CD4-positive, alpha-beta T cell treated with Interleukin-1 beta for 1 hour (primary cell): ENCODE measurements at places on chromosomes 12 and 14.

DNA sequence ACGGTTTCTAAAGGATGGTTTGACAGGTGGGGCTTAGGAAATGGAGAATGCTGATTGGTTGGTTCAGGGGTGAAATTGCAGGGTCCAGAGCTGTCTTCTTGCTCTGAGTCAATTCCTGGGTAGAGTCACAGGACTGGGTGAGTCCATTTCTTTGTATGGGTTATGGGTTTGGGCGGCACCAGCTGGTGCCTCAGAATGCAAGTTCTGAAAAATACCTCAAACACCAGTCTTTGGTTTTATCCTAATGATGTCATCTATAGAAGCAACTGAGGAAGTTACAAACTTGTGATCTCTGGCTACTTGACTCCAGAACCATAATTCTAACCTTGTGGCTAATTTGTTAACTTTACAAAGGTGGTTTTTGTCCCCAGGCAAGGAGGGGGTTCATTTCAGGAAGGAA, 47.6 kb upstream of the EIF5 start:
- DNase-seq: no peak

DNA sequence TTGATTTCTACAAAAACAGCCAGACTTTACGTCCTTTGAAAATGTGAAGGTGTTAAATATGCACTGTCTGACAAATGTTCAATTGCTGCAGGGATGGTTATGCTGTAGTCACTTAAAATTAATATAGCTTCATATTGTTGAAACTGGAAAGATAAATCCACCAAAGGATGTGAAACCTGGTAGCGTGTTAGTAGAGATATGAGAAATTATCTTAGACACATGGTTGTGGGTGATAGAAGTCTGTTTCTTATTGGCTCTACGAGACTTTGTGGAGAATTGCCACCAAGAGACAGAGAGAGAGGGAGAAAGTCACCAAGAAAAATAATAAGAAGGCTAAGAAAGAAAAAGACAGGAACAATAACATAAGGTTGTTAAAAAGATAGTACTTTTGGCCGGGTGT, 2.6 kb upstream of the CAPRIN2 start:
- no peak for DNase-seq

- DNase-seq: no peak
Measured at GRCh38 chr14:50985124-50985858, 41.0 kb upstream of the PYGL start.

DNA sequence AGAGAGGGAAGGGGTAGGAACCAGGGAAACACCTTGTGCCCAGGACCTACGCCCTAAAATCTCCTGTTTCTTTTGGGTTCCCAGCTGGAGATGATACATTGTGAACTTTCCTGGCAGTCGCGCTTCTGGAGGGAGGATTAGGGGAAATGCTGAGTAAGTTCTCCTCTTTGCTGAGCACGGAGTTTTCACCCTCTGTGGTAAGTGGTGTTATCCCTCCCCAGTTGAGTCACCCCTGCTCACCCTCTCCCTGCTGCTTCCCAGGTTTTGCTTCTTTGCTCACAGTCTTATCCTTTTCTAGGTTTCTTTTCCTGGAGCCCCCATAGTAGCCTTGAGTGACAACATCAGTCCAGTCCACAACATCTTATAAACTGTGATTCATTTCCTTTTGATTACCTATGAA, 789.1 kb downstream of the TMEM121 start:
- no peak for DNase-seq

DNA sequence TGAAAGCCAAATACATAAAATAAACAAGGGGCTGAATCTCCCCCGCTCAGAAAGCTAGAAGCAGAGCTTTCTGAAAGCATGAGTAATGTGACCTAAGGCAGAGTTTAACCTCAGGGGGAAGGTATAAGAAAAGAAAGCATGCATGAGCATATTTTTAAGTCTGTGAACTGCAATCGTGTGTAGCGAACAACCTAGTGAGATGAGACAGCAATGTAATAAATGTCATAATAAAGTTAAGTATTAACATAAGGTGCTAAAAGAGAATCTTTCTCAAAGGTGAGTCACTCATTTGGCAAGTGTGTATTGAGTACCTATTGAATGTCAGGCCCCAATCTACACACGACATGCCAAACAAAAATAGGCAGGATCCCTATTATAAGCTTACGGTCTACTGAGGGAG, 14.2 kb upstream of the WDR20 start:
- DNase-seq: no peak

GRCh38 chr14:28778138-28779117, 11.8 kb downstream of the FOXG1 start:
- no peak for DNase-seq

DNA sequence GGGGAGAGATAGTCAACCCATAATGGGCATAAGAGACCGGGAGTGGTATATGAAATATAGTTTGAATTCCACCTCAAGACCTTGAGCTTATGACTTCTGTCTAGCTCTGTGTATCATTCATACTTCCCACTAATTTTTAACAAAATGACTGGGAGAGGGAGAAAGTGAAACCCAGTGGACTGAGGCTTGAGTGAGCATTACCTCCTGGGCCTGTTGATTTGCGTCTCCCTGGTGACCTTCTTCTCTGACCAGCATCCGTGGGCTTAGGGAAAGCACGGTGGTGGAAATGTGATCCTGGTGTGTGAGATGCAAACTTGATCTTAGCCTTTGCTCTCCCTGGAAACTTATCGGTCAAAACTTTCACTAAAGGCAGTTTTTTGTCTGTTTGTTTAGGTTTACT, 207.9 kb upstream of the BCL2L14 start:
- DNase-seq: no peak

GRCh38 chr14:55731881-55732498, 152.0 kb downstream of the KTN1 start:
- peak; percentile 56 for DNase-seq

- peak; percentile 22 for DNase-seq
Measured at GRCh38 chr14:61388173-61388975, 67.0 kb downstream of the PRKCH start.

GRCh38 chr14:31529053-31529452, 32.2 kb upstream of the NUBPL start:
- DNase-seq: no peak

DNA sequence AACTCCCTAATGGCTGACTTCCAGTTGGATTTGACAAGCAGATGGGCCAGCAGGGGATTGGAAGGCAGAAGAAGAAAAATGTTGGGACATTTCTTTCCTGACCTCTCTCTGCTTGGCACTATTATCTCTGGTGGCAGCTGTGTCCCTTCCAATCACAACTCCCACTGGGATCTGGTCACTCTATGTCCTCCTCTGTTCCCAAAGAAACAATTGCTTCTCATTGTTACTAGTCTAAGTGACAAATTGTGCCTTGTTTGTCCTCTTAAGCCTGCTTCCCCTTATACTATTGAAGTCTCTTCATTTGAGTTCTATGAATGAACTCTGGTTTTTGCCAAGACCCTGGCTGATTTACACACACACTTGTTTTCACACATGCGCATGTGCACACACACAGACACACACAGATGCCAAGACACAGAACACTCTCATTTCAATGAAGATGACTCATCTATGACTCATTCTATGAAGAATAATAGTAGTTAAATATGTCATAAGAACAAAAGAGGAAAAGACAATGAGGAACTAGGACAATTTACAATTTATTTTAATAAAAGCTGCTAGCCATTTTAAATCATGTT, 83.0 kb upstream of the FAR2 start:
- DNase-seq: no peak

- DNase-seq: no peak
Measured at GRCh38 chr14:50631408-50631821, 36.7 kb downstream of the SAV1 start.

- no peak for DNase-seq
Measured at GRCh38 chr12:81231574-81232368, 153.9 kb downstream of the ACSS3 start.

- DNase-seq: no peak
Measured at GRCh38 chr14:96309896-96310330, 53.2 kb downstream of the ATG2B start.

- no peak for DNase-seq
Measured at GRCh38 chr12:14982562-14982961, 9.7 kb downstream of the PDE6H start.

DNA sequence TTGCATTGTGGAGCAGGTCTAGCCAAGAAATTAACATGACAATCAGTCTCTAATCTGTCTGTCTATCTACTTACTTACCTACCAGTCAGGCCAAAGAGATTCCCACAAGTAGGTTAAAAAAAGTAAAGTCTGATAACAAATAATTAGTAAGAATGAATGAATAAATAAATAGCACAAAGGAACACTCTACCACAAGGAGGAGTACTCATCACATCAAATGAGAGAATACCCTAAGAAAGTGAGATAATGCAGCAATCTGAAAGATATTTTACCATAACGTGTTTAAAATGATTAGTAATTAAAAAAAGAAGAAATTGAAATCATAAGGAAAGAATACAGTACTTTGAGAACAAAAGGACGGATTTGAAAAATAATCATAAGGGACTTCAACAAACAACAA, 187.2 kb downstream of the SYNE2 start:
- DNase-seq: no peak

GRCh38 chr12:78406213-78406612, 458.4 kb upstream of the SYT1 start:
- DNase-seq: no peak

- no peak for DNase-seq
Measured at GRCh38 chr12:30754383-30754749, 385 bp downstream of the CAPRIN2 start.

DNA sequence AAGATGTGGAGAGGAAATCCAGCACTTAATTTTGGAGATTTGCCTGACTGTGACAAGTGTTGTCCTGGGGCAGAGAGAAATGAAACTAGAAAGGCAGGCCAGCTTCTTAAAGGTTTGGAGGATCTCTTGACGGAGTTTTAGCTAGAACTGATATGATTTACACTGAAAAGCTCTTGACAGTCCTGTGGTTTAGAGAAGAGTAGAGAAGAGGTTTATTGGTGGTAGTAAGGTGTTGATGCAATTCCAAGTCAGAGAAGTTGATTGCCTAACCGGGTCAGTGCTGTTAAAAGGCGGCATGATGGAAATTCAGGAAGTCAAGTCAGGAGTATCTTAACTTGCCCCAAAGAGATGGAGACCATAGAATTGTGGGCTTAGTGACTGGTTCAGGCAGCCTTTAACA, 89.0 kb upstream of the TRAF3 start:
- DNase-seq: no peak

- DNase-seq: no peak
Measured at GRCh38 chr12:109551108-109551507, 22.2 kb downstream of the MMAB start.
